RPMI7951 (cell line): ENCODE measurements at places on chromosomes 3 and 15. TPM values are rescaled to one million over a fixed set of nuclear protein-coding genes. Genes with fewer than 3 reads are reported as not detected.

GRCh38 chr15:101013201-101013550 lies 94.0 kb downstream of the LRRK1 start:
- DNase-seq = no peak

GRCh38 chr3:172072543-172072942 lies 33.2 kb downstream of the FNDC3B start:
- no peak for DNase-seq

DNA sequence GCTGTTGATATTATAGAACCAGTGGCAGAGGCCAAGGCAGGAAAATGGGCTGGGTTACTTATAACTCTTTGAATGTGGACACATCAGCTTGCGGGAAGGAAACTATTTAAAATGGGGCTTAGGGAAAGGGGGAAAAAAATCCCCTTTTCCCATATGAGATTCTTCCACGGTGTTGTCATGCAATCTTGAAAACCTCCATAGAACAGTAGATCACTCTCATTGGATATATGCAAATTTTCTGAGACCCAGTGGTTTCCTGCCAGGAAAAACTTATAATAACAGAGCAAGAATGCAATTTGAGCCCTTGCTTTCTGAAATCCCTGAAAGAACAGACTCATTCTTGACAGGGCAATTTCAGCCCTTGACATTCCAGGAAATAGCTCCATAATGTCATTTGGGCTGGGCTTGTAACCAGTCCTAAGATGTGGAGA lies 31.1 kb downstream of the TMEM212 start:
- DNase-seq = peak; percentile 94

- DNase-seq = no peak
Observed at GRCh38 chr15:28246605-28247004, 75.4 kb downstream of the HERC2 start.

GRCh38 chr3:112774293-112774926 lies 72.3 kb downstream of the CD200R1L start:
- DNase-seq = no peak

DNA sequence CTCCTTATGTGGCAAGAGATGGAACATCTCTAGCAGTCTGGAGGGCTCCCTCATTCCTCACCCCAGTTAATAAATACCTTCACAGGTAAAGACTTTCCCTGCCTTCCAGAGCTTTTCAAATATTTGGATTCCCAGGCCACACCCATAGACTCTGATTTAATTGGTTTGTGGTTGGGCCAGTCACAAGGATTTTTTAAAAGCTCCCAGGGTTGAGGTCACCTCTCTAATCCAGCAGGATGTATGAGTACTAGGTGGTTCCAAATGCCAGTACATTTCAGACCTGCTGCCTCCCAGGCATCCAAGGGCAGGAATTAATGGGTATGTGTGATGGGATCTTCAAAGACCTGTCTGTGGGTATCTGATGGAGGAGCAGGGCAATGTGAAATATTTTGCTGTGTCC lies 312.8 kb downstream of the CLSTN2 start:
- DNase-seq = no peak

DNA sequence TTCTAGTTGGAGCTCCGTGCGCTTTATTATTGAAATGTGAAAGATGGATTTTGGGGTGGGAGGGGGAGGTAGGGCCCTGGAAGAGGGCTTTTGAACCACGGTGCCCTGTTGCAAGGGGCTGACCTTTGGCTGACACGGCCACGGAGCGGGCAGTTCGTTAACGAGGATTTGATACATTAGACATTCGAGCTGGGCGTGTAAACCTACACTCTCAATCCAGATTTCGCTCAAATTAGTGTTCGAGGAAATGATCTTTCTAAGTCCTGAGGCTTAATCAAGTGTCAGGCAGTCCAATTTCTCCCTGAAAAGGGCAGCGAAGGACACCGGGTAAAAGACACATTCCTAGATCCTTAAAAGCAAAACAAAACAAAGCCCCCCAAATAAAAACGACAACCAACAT lies 13.0 kb downstream of the ZIC1 start:
- no peak for DNase-seq

GRCh38 chr15:74417225-74417624 lies 16.5 kb downstream of the SEMA7A start:
- DNase-seq = peak; percentile 97

DNA sequence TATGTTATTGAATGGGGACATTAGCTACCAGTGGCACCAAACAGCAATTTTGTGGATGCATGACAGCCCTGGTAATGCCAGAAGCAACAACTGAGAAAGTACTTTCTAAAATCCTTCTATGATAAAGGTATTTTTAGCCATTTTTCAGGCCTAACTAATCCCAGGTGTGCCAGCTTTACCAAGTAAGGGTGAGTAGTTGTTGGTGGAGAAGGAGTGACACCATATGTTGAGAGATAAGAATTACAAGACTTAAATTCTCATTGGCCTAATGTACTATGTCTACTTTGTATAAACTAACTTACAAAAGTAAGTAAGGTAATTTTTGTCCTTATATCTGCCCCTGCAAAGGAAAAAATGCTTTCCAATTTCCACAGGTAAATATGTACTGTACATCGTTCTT lies 4.1 kb upstream of the COX17 start:
- peak; percentile 46 for DNase-seq

DNA sequence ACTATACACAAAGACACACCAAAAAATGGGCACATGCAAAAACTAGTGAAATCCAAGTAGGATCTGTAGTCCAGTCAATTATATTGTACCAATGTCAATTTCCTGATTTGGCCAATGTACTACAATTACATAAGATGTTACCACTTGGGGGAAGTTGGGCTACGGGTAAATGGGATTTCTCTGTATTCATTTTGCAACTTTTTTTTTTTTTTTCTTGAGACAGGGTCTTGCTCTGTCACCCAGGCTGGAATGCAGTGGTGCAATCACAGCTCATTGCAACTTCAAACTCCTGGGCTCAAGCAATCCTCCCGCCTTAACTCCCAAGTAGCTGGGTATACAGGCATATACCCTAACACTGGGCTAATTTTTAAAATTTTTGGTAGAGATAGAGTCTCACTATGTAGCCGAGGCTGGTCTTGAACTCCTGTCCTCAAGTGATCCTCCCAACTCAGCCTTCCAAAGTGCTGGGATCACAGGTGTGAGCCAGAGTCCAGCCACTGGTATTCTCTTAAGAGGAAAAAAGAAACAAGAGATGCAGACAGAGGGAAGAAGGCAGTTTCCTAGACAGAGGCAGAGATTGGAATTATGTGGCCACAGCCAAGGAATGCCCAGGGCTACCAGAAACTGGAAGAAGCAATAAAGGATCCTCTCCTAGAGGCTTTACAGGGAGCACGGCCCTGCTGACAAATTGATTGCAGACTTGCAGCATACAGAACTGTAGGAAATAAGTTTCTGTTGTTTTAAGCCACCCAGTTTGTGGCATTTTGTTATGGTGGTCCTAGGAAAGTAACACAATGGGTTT lies 33.3 kb downstream of the TFDP2 start:
- DNase-seq = peak; percentile 7

C15orf62 gene
- total RNA-seq = not detected in 2 replicates

PIERCE2 gene
- total RNA-seq = 9.9 and 11.8 TPM in 2 replicates

HEXA gene
- 89.2 and 128 TPM in 2 replicates for total RNA-seq

C2CD4A gene
- not detected in 2 replicates for total RNA-seq

GPR15 gene
- 0.20 and 0.36 TPM in 2 replicates for total RNA-seq

TMEM45A gene
- total RNA-seq = 119 and 142 TPM in 2 replicates

LNP1 gene
- 6.5 and 10.0 TPM in 2 replicates for total RNA-seq
